ENCODE measurements at places on chromosomes 6 and 20.

DNA sequence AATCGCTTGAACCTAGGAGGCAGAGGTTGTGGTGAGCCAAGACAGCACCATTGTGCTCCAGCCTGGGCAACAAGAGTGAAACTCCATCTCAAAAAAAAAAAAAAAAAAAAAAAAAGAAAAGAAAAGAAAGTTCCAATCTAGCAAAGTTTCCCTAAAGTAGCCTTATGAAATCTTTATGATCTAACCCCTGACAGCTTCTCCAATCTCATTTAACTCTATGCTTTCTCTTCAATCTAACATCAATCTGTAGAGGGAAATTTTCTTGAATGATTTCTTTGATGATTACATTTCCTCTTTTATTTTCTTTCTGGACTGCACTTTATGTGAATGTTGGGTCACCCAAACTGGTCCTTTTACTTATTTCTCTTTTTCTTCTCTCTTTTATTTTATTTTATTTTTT is 2.2 kb upstream of the SLC18B1 start:
- DNase-seq = no peak

GRCh38 chr6:93581371-93581770 is 162.0 kb upstream of the EPHA7 start:
- DNase-seq = no peak

DNA sequence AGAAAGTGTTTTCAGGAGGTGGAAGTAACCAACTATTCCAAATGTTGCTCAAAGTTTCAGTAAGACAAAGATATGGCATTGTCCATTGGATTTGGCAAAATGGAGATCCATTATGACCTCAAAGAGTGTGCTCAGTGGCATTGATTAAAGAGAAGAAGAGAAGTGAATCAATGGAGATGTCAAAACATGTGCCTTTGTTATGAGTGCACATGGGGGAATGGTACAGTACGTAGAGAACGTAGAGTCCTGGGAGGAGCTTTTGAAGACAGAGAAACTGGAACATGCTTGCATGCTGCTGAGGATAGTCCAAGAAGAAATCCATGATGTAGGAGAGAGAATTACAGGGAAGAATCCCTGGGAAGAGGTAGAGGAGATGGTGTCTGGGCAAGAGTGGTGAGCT is 42.0 kb upstream of the PAX1 start:
- no peak for DNase-seq

DNA sequence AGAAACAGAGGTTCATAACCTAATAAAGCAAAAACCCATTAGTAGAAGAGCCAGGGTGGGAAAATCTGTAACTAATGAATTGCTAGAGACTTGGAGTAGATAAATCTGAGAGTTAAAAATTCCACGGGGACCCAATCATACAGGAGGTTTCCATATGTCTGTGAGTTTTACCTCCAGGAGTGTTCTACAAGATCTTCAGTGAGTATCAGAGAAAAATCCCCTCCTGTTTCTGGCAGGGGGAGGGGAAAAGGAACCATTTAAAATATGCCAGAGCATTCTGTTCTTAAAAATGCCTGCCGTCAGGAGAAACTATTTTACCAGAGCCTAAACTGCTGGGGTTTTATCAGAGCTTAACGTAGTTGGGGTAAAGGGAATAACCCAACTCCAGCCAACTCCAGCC is 54.0 kb upstream of the PLN start:
- peak; percentile 19 for DNase-seq

DNA sequence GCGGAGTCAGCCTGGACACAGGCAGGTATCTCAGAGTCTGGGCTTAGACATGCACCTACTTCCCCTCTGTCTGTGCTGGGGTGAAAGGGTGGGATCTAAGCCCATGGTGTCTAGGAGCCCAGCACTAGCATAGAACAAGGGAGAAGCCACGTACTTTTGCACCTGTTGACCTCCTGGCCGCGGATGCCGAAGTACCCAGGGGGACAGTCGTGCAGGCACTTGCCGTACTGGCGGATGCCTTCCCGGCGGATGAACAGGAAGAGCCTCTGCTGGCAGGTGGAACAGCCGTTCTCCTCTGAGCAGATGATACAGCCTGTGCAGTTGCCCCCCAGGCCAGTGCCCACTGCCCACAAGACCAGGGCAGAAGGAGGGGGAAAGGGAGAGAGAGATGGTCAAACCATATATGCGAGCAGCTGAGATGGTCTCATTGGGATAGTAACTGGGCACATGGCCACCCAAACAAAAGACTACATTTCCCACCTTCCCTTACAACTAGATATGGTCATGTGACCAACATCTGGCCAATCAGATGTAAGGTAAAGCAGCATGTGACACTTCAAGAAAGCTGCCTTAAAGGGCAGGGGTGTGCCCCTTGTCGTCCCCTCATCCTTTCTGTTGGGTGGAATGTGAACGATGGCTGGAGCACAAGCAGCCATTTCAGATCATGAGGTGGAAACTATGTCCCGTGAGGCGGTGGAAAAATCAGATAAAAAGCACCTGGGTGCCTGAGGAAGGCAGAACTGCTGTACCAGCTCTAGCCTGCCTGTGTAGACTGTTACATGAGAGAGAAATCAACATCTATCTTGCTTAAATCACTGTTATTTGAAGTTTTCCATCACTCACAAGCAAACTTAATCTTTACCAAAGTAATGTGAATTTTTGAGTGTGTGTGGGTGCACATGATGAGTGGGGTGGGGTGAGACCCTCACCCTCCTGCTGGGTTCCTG is 34.0 kb downstream of the RSPO4 start:
- DNase-seq = peak; percentile 63

DNA sequence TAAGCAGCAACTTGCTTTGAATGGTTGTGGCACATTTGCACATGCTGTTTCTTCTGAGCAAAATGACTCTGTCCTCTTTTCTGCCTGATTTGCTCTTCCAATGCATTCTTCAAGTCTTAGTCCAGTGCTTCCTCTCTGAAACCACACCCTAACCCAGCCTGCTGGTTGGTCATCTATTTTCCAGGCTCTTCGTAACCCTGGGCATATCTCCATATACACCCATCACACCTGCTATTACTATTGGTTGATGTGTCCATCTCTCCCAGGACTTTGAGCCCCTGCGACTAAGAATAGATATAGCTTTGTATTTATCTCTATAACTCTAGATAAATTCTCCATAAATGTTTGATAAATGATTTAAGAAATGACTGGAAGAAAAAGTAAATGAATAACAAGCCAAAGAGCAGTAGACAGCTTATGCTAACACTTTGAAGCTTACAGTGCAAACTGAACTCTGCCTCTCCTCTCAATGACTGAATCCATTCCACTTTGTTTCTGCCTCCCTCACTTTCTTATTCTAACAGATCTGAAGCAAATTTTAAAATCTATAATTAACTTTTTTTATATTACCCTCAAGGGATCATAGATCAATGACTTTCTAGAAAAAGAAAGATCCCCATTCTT is 59.7 kb upstream of the NT5E start:
- DNase-seq = peak; percentile 41

- DNase-seq = peak; percentile 98
Observed at GRCh38 chr20:36465109-36466080, 75.9 kb upstream of the MYL9 start.

GRCh38 chr20:45104786-45105185 is 3.9 kb upstream of the KCNS1 start:
- peak; percentile 77 for DNase-seq

GRCh38 chr6:85594197-85594930 is 706 bp upstream of the SNX14 start:
- no peak for DNase-seq

GRCh38 chr20:51624157-51624731 is 81.7 kb upstream of the NFATC2 start:
- DNase-seq = peak; percentile 72

- DNase-seq = no peak
Observed at GRCh38 chr20:23244916-23245552, 105.6 kb upstream of the NXT1 start.

- DNase-seq = peak; percentile 77
Observed at GRCh38 chr6:20403766-20404640, 2.3 kb downstream of the E2F3 start.

DNA sequence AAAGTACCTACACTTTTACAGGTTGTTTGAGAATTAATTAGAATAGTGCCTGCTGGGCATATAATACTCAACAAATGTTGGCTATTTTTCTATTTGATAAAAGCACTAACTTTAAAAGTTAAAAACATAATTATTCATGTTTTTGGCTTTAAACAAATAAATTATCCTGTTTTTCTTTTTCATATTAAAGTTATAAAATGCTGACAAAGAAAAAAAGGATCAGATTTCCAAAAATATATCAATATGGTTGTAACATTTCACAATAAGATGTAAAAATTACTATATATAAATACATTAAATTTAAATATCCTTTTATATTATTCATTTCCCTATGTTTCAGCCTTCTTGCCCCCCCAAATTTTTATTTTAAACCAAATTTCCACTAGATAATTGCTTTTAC is 312.0 kb downstream of the RNGTT start:
- no peak for DNase-seq

- DNase-seq = peak; percentile 10
Observed at GRCh38 chr6:141726248-141726647, 406.5 kb upstream of the GJE1 start.

DNA sequence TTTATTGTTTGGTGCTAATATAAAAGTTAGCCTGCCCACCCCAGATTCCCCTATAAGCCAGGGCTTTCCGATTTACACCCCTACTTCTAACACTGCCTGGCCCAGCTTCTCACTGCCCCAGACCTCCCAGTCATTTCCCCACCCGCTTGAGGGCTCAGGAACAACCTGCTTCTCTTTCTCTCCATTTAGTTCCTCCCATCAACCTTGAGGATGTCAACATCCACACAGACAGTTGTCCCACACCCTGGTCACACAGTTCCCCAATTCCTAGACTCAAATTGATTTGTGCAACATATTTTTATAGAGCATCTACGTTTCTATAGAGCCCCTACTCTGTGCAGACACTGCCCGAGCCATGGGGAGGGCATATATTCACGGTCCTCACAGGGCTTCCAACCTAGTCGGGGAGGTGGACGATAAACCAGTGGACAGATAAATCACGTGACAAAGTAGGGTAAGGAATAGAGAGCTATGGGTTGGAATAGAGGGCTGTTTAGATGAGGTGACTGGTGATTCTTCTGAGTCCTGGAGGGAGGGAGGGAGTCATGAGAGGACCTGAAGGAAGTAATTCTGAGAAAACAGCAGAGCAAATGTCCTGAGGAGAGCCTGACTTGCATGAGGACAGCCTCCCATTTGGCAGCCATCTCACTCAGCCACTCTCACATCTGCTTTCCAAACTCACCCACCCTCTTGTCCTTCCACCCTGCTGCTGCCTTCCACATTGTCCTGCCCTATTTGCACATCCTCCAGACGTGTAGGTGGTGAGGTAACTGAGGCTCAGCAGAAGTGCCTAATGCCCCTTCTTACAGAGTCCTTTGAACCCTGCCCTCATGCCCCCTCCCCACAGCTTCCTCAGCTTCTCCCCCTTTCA is 6.3 kb downstream of the GABRR2 start:
- DNase-seq = no peak

DNA sequence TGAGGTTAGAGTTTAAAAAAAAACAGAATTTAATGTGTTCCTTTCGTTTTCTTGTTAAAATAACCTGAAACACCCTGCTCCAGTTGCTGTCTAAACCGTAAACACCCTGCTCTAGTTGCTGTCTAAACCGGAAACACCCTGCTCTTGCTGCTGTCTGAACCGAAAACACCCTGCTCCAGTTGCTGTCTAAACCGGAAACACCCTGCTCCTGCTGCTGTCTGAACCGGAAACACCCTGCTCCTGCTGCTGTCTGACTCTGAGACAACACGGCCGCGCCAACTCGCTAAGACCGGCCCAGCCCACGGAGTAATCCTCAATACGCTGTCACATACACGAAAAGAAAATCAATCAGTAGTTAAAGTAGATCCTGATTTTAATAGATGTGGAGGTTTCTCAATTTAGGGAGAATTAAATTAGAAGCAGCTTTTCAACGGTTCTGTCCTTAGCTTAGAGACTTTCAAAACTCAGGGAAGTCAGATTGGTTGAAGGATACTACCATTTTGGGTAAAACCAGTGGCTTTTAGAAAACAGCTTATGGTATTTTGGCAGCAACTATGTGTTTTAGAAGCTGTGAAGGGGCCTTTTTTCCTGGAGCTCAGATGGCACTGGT is 98.3 kb downstream of the RAMACL start:
- peak; percentile 45 for DNase-seq

DNA sequence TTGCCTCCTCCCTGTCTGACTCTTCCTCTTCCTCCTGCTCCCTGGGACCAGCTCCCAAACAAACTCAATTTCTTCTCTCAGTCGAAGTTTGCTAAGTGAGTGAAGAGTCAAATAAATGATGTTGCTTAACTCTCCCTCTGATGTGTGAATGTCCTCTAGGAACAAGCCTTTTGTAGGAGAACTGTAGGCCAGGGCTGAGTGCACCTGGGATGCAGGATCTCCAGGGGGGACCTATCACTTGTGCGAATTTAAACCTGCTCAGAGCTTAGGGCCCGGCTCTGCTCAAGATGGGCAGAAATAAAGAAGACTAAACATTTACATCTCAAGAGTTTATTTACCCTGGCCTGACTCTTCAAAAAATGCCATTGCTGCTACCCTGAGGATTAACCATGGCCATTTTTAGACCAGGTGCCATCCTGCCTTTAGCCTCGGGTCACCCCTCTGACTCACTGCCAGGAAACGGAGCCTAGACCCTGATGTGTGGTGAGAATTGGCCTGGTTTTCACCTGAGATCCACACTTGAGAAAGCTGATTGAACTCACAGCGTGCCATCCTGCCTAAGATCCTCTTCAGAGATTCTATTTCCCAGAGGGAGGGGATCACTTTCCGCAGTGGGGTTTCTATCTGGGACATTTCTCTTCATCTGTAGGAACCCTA is 63.6 kb upstream of the CD93 start:
- no peak for DNase-seq

GRCh38 chr20:55386686-55387085 is 618.6 kb downstream of the CBLN4 start:
- DNase-seq = no peak

GRCh38 chr6:579339-579738 is 77.6 kb downstream of the HUS1B start:
- DNase-seq = peak; percentile 51

- no peak for DNase-seq
Observed at GRCh38 chr6:24614043-24614420, 32.0 kb downstream of the KIAA0319 start.

DNA sequence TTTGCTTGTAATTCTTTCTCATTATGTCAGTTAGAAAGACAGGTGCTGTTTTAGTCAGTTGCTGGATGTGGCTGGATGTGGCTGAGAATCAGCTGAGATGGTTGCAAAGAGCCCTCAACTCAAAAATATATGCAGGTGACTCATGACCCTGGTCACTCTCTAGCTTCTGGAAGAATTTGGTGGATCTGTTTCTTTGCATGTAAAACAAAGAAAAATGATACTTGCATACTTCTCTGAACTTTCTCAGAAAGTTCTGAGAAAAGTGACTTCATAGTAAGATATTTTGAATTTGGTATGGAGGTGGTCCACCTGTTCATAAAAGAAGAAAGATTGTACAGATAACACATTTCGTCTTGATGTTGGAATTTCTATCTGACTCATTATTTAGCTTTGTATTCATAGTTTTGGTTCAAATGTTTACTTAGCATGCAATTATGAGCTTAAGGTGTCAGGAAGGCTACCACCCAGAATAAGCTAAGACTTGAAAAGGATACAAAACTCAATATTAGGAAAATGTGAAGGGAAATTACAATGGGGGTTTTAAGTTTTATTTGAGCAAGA is 163.2 kb upstream of the OLIG3 start:
- no peak for DNase-seq

- peak; percentile 7 for DNase-seq
Observed at GRCh38 chr6:75896526-75896925, 147.5 kb downstream of the MYO6 start.

- DNase-seq = peak; percentile 65
Observed at GRCh38 chr6:44649365-44650025, 262.0 kb downstream of the CDC5L start.

- DNase-seq = no peak
Observed at GRCh38 chr6:100276311-100277057, 188.2 kb downstream of the SIM1 start.
